ENCODE measurements at places on chromosomes 6 and 20. TPM values are rescaled to one million over a fixed set of nuclear protein-coding genes. Genes with fewer than 3 reads are reported as not detected.

The SULF2 gene
- 40.4 TPM for total RNA-seq

DNA sequence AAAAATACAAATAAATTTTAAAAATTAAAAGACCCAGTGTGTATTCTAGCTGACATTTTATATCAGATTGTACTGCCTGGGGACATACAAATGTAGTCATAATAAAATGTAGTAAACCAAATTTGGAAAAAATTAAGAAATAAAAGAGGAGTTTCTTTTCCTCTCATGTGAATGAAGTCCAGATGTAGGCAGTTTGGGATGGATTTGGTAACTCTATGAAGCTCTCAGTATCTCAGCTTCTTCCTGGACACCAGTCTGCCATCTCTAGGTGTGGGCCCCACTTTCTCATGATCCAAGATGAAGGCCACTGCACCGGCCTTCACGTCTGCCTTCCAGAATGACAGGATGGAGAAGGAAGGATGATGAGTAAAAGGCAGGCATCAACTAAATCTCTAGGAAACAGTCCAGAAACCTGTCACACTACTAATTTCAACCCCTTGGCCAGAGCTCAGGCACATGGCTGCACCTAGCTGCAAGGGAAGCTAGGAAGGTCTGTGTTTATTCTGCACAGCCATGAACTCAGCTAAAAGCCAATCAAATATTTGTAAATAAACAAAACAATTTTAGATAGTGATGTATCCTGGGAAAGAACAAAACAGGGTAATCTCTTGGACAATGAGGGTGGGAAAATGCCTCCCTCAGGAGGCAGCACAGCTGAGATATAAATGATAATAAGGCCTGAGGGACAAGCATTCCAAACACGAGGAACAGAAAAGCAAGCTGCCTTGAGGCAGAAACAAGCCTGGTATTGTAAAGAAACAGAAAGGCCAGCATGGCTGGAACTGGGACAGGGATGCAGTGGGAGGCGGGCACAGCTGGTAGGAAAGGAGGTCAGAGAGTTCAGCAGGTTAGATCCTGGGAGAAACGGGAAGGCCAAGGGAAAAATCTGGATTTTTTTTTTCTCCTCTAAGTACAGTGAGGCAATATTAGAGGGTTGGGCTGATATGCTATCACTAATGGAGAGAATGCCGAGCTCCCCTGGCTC, 88.5 kb upstream of the PTPN1 start:
- peaks cover 13% of the 10 kb centered on the region for H3K4me1 ChIP-seq
- peak overlapping the region; percentile 43 for H3K27ac ChIP-seq
- H3K4me3 ChIP-seq, result no peak overlapping the region
- H3K27me3 ChIP-seq, result peaks cover 6% of the 10 kb centered on the region
- DNase-seq, result no peak
- no peaks in the 10 kb centered on the region for H3K36me3 ChIP-seq

- no peak for DNase-seq
- peaks cover 32% of the 10 kb centered on the region for H3K4me1 ChIP-seq
- peak overlapping the region; percentile 70 for H3K4me3 ChIP-seq
- peaks cover 85% of the 10 kb centered on the region for H3K27me3 ChIP-seq
These were observed 545 bp downstream of the FNDC1 start for GRCh38 chr6:159169557-159170332.

GRCh38 chr20:30511322-30512030, 746.0 kb upstream of the DEFB115 start:
- no peak overlapping the region for H3K27ac ChIP-seq
- peak; percentile 85 for DNase-seq
- no peaks in the 10 kb centered on the region for H3K27me3 ChIP-seq
- H3K4me3 ChIP-seq, result no peak overlapping the region
- no peaks in the 10 kb centered on the region for H3K4me1 ChIP-seq
- H3K36me3 ChIP-seq, result peaks cover 2% of the 10 kb centered on the region

The SSR1 gene
- 204 TPM for total RNA-seq

The TNNC2 gene
- not detected for total RNA-seq

The FILIP1 gene
- 0.10 TPM for total RNA-seq

GRCh38 chr20:16314320-16314719, 258.9 kb downstream of the KIF16B start:
- H3K4me1 ChIP-seq, result no peaks in the 10 kb centered on the region
- H3K27ac ChIP-seq, result no peak overlapping the region
- H3K36me3 ChIP-seq, result peaks cover 10% of the 10 kb centered on the region
- no peak for DNase-seq
- no peaks in the 10 kb centered on the region for H3K27me3 ChIP-seq

The SYNGAP1 gene
- 34.7 TPM for total RNA-seq

GRCh38 chr6:146892613-146893401, 294.0 kb downstream of the ADGB start:
- H3K27ac ChIP-seq, result no peak overlapping the region
- H3K4me3 ChIP-seq, result no peak overlapping the region
- H3K27me3 ChIP-seq, result no peaks in the 10 kb centered on the region
- H3K4me1 ChIP-seq, result peaks cover 12% of the 10 kb centered on the region
- DNase-seq, result no peak

DNA sequence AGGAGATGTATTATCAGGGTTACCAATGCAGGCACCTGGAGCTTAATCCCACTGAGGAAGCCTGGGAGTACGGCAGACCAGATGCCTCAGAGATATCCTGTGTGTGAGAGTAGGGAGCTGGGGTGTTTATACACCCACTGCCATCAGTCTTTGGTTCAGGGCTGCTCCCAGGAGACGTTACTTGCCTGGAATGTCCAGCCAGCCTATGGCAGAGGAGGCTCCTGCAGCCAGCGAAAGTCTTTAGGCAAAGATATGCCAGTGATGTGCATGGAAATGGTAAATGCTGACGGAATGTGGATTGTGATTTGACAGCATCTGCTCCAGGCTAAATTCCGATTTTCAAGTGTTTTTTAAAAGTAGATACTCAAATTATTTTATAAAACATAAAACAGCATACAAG, 282.0 kb downstream of the BTBD3 start:
- H3K4me1 ChIP-seq, result no peaks in the 10 kb centered on the region
- no peaks in the 10 kb centered on the region for H3K36me3 ChIP-seq
- no peak overlapping the region for H3K27ac ChIP-seq
- DNase-seq, result no peak
- H3K27me3 ChIP-seq, result no peaks in the 10 kb centered on the region

DNA sequence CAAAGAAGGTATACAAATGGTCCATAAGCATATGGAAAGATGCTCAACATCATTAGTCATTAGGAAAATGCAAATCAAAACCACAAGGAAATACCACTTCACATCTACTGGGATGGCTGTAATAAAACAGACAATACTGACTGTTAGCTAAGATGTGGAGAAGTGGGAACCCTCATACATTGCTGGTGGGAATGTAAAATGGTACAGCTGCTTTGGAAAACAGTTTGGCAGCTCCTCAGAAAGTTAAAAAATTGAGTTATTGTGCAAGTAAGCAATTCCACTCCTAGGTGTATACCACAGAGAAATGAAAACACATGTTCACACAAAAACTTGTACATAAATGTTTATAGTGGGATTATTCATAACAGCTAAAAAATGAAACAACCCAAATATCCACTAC, 173.0 kb upstream of the JAG1 start:
- H3K27ac ChIP-seq, result no peak overlapping the region
- no peaks in the 10 kb centered on the region for H3K27me3 ChIP-seq
- peaks cover 26% of the 10 kb centered on the region for H3K4me1 ChIP-seq
- DNase-seq, result no peak
- no peaks in the 10 kb centered on the region for H3K36me3 ChIP-seq
- H3K4me3 ChIP-seq, result no peak overlapping the region

The PRSS16 gene
- total RNA-seq, result not detected

- H3K4me1 ChIP-seq, result peaks cover 30% of the 10 kb centered on the region
- no peak overlapping the region for H3K27ac ChIP-seq
- no peak overlapping the region for H3K4me3 ChIP-seq
- no peaks in the 10 kb centered on the region for H3K27me3 ChIP-seq
- H3K36me3 ChIP-seq, result no peaks in the 10 kb centered on the region
These were observed 54.1 kb downstream of the UBE2V1 start for GRCh38 chr20:50058662-50059402.

The CST7 gene
- not detected for total RNA-seq

The GPR6 gene
- total RNA-seq, result not detected

All from osteocyte (in vitro differentiated cells).